ENCODE measurements at places on chromosomes 13 and 19.

GRCh38 chr19:33197591-33198000 is 3.5 kb downstream of the LRP3 start:
- no peak for DNase-seq

DNA sequence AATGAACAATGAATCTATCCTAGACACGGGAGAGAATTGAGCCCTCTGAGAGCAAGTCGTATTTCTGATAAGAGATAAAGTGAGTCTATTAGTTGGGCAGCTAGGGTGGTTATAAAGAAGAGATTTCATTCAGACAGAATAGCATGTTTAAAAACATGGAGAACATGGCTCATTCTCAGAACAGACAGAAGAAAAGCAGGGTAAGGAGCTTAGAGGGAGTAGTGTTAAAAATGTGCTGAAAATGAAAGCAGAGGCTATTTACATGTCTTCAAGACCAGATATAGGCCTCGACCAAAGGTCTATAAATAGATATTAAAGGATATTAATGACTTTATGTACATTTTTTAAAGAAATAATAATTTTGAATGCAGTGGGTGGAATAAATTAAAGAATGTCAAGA is 149.5 kb downstream of the SLITRK1 start:
- DNase-seq: no peak

DNA sequence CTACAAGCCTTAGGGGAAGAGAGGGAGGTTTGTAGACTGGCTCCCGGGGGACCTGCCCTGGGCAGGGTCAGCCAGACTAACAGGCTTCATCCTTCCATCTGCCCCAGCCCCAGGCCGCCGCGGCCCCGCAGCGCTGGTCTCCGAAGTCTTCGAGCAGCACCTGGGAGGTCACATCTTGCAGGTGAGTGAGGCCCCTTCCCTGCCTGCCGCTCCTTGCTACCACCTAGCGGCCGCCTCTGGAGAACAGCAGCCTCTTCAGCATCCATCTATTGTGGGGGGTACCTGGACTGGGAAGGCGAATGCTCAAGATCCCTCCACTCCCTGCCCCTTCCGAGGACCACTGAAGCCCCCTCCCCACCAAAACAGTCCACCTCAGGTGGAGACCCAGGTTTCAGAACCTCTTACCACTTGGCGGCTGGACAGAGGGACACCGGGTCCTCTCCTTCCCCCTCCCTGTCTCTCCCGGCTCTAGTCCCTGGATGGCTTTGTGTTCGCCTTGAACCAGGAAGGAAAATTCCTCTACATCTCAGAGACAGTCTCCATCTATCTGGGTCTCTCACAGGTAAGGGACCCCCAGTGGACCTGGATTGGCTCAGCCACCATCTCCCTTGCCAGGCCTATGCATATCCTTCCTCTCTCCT is 12.7 kb downstream of the NPAS1 start:
- peak; percentile 55 for DNase-seq

- DNase-seq: no peak
Observed at GRCh38 chr13:67107979-67108378, 122.2 kb downstream of the PCDH9 start.

DNA sequence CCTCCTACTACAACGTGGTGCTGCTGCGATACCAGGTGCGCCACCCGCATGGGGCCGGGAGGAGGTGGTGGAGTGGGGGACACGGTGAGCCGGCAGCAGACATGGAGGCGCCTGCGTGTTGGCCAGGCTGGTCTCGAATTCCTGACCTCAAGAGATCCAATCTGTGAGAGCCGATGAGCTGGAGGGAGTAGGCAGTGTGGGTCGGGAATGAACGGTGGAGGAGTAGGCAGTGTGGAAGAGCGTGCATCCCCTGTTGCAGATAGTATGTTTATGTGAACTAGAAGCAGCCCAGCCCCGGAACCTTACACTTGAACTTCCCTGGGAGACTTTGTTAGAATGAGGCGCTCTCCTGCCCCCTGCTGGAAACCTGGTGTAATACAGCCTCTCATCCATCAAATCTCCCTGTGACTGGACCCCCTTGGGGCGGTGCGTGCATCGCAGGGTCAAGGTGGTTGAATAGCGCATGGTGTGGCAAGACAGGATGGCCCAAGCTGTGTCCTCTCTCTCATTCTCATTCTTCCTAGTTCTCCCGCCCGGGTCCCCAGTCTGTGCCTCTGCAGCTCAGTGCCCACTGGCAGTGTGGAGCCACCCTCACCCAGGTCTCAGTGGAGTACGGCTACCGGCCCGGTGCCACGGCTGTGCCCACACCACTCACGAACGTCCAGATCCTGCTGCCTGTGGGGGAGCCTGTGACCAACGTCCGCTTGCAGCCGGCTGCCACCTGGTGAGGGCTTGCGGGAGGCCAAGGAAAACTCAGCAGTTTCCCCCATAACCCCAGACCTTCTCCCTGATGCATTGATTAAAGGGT is 10.5 kb upstream of the B3GNT3 start:
- peak; percentile 81 for DNase-seq

DNA sequence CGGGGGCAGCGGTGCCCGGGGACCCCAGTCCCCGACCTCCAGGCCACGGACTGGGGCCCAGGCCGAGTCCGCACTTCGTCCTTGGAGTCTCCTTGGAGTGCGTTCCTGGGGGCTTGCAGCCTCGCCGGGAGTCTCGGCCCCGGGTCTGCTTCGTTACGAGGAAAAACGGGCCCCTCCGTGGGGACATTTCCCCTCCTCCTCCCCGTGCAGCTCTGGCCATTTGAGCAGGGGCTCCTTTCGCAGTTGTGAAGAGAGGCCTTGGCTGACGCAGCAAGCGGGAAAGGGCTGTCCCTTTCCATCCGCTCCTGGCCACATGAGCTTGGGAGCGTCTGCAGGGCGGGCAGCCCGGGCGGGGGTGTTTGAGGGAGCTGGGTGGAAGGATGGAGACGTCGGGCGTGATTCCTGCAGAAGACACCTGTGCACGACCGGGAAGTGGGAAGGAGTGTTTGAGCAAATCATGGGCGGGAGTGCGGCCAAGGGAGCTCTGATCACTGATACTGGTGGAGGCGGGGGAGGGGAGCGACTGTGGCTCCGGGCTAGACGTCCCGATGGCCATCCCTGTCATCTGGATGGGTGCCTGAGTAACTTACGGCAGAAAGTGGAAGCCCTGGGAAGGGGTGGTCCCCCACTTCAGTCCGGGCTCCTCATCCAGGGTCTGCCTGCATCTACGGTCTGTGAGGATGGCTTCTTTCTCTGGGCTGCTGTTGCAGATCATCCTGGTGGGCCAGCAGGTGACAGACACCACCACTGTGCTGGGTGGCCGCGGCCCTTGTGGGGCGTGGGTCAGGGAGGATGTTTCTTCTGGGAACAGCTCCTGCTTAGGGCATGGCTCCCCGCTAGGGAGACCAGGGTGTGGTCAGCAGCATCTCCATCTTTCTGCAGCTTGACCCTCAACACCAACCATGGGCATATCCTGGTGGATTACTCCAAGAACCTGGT is 736 bp downstream of the GPI start:
- DNase-seq: peak; percentile 60

- no peak for DNase-seq
Observed at GRCh38 chr19:2208975-2209374, 27.2 kb downstream of the PLEKHJ1 start.

DNA sequence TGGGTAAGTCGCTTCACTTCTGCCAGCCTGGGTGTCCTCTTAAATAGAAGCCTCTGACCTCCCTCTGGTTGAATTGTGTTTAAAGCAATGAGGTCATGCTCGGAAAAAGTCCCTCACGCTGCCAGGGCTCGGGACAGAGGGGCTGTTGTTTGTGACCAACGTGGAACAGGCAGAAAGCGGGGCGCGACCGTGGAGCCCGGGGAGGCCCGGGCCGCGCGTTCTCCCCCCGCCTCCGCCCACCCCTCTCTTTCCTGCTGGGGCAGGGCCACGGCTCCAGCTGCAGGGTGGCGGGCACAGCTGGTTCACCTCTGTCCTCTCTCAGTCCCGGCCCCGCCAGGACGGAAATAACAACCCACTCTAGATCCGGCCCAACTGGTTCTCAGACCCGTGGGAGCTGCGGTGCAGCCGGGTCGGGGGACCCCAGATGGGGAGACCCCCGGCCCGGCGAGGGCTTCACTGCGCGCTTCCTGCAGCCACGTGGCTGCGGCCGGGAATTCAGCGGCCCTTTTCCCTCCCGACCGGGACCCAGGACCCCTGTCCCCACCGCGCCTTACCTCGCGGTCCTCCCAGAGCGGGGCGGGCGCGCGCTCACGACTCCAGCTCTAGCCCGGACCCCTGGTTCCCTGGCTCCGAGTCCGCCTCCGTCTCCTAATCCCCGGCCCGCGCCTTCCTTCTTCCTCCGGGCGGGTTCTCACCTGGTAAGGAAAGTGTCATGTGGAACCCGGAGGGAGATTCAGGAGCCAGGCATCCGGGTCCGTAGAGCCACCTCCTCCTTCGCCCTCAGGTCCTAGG is 1.9 kb downstream of the CDC42EP5 start:
- peak; percentile 30 for DNase-seq

- no peak for DNase-seq
Observed at GRCh38 chr13:28258417-28258816, 120.1 kb downstream of the PAN3 start.

DNA sequence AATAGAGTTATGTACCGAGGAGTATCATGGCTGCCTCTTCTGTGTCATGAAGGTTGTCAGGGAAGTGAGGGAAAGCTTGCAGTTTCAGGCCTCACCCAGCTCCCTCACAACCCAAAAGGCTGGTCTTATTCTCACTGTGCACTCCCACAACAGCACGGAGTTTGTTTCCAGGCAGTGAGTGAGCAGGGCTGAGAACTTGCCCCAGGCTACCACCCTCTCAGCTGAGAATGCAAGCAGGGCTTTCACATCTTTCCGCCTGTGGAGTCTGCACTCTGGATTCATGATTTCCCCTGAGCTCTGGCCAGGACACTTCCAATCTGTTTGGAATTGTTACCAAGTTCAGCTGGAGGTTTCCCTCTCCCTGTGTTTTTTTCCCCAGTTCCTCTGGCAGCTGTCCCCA is 2284.7 kb upstream of the PCDH20 start:
- DNase-seq: no peak

GRCh38 chr13:105139048-105139379 is 1396.4 kb downstream of the EFNB2 start:
- DNase-seq: no peak

- no peak for DNase-seq
Observed at GRCh38 chr13:108760541-108760940, 131.1 kb downstream of the MYO16 start.

DNA sequence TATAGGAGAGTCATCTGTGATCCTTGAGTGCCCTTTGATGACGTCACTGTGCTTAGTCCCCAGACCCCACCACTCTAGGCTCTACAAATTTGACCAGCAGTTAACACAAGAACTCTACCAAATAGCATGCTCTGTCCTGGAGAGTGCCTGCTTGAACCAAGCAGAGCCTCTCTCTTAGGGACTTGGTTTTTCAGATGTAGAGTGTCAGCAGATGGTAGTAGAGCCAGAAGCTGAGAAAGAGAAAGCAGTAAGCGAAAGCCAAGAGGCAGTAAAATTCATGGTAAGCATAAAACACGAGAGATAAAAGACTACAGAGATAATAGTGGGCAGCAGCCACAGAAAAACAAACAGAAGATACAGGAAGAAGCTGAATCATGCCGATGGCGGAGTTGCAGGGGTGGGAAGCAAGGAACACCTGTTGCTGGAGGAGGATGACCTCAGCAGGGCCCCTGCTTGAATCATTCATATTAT is 193.3 kb downstream of the SLC7A1 start:
- no peak for DNase-seq

DNA sequence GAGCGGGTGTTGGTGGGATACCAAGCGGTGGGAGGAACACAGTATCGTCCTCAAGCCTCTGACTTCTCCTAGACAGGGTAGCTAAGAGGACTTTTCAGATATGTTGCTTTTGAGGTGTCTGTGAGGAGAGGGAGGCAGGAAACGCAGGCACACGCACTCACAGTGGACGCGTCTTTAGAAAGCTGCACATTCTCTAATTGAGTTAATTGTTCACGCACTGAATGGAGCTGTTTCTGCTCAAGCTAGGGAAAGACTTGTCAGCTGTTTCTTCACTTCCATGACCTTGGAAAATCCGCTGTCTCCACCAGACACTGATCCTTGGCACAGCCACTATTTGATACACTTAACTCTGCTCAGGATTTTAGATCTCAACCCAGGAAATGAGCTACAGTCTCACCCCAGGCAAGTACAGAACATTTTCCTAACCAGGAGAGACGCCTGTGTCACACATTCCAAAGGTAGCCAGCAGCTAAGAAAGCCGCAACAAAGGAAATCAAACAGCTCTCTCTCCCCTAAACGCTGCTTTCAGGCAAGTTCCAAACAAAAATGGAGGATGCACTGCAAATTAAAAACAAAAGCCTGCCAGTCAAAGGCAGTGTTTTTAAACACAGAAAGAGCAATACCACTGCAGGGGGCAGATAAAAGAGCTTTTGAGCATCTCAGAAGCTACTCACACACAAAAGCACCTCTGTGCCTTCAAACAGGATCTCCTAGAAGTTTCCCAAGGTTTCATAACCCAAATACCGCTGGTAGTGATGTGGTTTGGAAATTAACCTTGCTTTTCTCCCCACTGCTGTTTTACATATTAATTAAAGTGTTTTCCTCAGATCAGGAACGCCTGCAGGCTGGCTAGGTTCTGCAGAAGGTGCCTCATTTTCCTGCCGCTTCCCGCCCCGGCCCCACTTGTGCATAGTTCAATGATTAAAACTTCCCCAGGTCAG is 57.3 kb downstream of the IRS2 start:
- peak; percentile 4 for DNase-seq

GRCh38 chr19:35860818-35861639 is 4.3 kb downstream of the KIRREL2 start:
- no peak for DNase-seq

GRCh38 chr19:14375055-14375581 is 6.1 kb upstream of the ADGRE5 start:
- no peak for DNase-seq

GRCh38 chr19:425056-425455 is 16.1 kb upstream of the C2CD4C start:
- DNase-seq: no peak

DNA sequence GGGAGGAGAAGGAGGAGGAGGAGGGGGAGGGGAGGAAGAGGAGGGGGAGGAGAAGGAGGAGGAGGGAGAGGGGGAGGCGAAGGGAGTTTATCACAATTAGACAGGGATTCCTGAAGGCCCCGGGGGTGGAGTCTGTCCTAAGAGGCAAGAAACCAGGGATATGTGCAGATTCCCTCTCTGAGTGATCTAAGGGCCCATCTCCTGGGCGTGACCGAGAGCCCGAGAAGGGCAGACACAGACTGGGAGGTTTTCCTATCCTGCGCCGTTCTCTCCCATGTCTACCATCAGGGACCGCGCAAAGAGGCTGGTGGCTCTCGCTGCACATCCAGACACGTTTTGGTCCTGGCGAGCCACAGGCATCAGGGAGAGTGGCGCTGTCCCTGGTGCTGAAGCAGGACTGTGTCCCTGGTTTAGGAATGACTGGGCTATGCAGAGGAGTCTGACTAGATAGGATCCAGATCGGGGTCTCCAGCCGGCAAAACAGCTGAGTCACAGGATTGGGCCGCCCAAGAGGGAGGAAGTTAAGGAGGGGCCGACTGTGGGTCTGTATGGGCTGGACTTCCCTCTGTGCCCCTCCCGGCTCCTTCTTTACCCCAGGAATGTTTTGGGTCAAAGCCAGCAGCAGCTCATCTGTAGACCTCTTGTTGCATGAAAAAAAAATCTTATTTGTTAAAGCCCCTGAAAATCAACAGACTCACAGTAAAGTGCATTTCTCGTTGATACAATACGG is 17.9 kb upstream of the ZNF175 start:
- DNase-seq: peak; percentile 74

GRCh38 chr13:45280751-45281634 is 60.0 kb downstream of the TPT1 start:
- DNase-seq: peak; percentile 88

- no peak for DNase-seq
Observed at GRCh38 chr13:50200569-50200968, 185.3 kb downstream of the KCNRG start.

GRCh38 chr13:86601351-86601750 is 802.1 kb upstream of the SLITRK6 start:
- DNase-seq: no peak

All from adipocyte (in vitro differentiated cells).